ENCODE measurements at places on chromosomes 2 and 18.

GRCh38 chr2:36407413-36407812 is 51.8 kb downstream of the CRIM1 start:
- no peaks in the 10 kb centered on the region for H3K27me3 ChIP-seq
- peak overlapping the region; percentile 68 for H3K27ac ChIP-seq
- no peaks in the 10 kb centered on the region for H3K36me3 ChIP-seq

- H3K4me1 ChIP-seq: no peaks in the 10 kb centered on the region
- no peak overlapping the region for H3K4me3 ChIP-seq
- H3K27me3 ChIP-seq: no peaks in the 10 kb centered on the region
- no peak overlapping the region for H3K27ac ChIP-seq
These were observed 18.9 kb upstream of the TMEM163 start for GRCh38 chr2:134737671-134738070.

DNA sequence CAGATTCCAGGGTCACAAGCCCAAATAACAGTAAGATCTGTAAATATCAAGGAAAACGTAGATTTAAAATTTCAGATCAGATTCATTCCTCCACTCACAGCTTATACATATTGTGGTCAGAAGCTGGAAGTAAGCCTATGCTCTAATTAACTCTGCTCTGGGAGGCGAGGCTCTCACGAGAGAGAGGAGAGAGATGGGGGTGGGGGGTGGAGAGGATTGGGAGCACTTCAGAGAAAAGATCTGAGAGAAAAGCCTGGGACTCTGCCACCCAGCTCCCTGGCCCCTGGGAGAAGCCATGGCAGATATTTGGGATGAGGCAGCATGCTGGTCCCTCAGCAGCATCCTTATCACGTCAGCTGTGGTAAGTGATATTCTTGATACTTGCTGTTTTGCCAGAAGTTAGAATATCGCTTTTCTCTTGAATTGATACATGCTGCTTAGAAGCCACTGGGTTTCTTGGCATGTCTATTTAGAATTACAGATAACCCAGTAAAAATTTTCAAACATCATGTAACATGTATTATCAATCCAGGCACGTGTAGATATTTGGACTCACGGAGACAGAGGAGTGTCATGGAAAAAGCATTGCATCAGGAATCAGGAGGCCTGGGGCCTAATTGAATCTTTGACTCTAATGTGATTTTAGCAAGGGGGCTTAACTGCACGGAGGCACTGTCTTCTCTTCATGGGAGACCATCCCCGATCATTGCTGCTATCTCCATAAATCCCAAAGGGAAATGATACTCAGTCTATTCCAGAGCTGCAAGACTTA is 265.4 kb downstream of the HRH4 start:
- H3K4me1 ChIP-seq: no peaks in the 10 kb centered on the region
- DNase-seq: no peak
- no peak overlapping the region for H3K27ac ChIP-seq

GRCh38 chr2:238370823-238371372 is 50.6 kb downstream of the TRAF3IP1 start:
- no peaks in the 10 kb centered on the region for H3K36me3 ChIP-seq
- no peak overlapping the region for H3K27ac ChIP-seq
- DNase-seq: peak; percentile 58

- H3K4me1 ChIP-seq: no peaks in the 10 kb centered on the region
- H3K4me3 ChIP-seq: no peak overlapping the region
- H3K36me3 ChIP-seq: no peaks in the 10 kb centered on the region
- H3K27ac ChIP-seq: no peak overlapping the region
- DNase-seq: no peak
These were observed 229.3 kb upstream of the PXDN start for GRCh38 chr2:1973636-1974035.

- no peaks in the 10 kb centered on the region for H3K4me1 ChIP-seq
- no peaks in the 10 kb centered on the region for H3K36me3 ChIP-seq
- no peak overlapping the region for H3K4me3 ChIP-seq
- no peaks in the 10 kb centered on the region for H3K27me3 ChIP-seq
- H3K27ac ChIP-seq: no peak overlapping the region
- DNase-seq: no peak
These were observed 615.5 kb upstream of the KLHL29 start for GRCh38 chr2:22769497-22769896.

GRCh38 chr18:57843386-57843785 is 40.3 kb upstream of the ATP8B1 start:
- no peak overlapping the region for H3K27ac ChIP-seq
- H3K4me1 ChIP-seq: peaks cover 5% of the 10 kb centered on the region
- DNase-seq: no peak
- no peaks in the 10 kb centered on the region for H3K27me3 ChIP-seq
- H3K4me3 ChIP-seq: no peak overlapping the region

- DNase-seq: no peak
- no peak overlapping the region for H3K27ac ChIP-seq
- H3K27me3 ChIP-seq: no peaks in the 10 kb centered on the region
- H3K4me3 ChIP-seq: no peak overlapping the region
- H3K36me3 ChIP-seq: peaks cover 5% of the 10 kb centered on the region
These were observed 22.9 kb downstream of the SERPINB8 start for GRCh38 chr18:63992751-63993150.

- no peaks in the 10 kb centered on the region for H3K27me3 ChIP-seq
- H3K4me3 ChIP-seq: no peak overlapping the region
- DNase-seq: no peak
- no peaks in the 10 kb centered on the region for H3K36me3 ChIP-seq
- no peak overlapping the region for H3K27ac ChIP-seq
- peaks cover 13% of the 10 kb centered on the region for H3K4me1 ChIP-seq
These were observed 30.9 kb upstream of the DNMT3A start for GRCh38 chr2:25372405-25373268.

DNA sequence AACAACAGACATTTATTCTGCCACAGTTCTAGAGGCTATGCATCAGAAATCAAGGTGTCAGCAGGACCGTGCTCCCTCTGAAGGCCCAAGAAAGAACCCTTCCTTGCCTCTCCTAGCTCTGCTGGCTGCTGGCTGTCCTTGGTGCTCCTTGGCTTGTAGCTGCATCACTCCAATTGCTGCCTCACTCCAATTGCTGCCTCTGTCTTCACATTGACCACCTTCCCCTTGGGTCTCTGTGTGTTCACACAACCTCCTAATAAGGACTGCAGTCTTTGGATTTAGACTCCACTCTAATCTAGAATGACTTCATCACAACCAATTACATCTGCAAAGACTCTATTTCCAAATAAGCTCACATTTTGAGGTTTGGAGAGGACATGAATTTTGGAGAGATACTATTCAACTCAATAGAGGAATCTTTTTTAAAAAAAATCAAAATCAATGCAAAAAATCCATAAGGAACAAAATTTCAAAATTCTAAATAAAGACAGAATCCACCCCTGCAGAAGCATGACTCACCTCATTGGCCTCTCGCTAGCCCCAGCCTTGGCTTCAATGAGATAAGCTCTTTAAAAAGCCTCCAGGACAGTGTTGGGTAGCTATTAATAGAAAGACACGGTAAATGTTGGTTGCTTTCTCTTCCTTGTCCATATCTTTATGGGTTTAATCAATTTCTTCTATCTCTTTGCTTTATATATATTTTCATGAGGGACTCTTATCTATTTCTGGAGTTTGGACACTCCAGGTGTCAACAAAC is 267.6 kb upstream of the MGAT5 start:
- no peak overlapping the region for H3K27ac ChIP-seq
- H3K27me3 ChIP-seq: no peaks in the 10 kb centered on the region
- no peaks in the 10 kb centered on the region for H3K36me3 ChIP-seq
- H3K4me1 ChIP-seq: peaks cover 17% of the 10 kb centered on the region

DNA sequence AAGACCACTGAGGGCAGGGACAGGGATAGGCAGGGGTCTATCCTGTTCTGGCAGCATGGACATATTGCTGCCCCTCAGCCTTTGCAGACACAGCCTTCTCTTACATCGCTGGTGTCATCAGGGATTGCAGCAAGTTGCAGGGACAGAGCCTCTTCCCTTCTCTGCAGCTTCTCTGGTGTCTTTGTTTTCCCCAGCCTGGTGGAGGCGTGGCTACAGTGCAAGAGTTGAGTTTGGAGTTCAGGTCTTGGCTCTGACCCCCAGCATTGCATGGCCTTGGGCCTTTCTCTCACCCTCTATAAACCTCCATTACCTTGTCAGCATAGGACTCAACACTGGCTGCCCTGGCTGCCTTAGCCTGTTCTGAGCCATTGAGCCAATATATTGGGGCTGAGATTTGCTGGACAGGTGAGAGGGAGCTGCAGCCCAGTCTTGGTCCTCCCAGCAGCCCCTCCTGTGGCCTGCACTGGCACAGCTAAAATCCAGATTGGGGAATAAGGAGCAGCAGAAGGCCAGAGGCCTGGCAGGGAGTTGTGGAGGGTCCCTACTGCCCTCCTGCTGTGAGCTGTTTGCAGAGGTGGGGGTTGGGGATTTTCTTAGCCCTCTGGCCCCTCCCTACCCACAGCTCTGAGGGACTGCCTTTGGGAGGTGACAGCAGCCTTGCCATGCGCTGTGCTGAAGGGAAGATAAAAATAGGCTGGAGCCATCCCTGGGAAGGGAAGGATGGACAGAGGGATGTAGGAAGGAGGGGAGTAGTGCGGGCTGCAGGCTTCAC is 22.8 kb downstream of the EHD3 start:
- H3K36me3 ChIP-seq: peaks cover 24% of the 10 kb centered on the region
- no peak overlapping the region for H3K4me3 ChIP-seq
- no peaks in the 10 kb centered on the region for H3K27me3 ChIP-seq
- no peak for DNase-seq

- no peaks in the 10 kb centered on the region for H3K4me1 ChIP-seq
- H3K27ac ChIP-seq: no peak overlapping the region
- H3K4me3 ChIP-seq: no peak overlapping the region
- no peak for DNase-seq
- peaks cover 2% of the 10 kb centered on the region for H3K27me3 ChIP-seq
These were observed 98.2 kb downstream of the DPP4 start for GRCh38 chr2:161975813-161976160.

- H3K4me3 ChIP-seq: no peak overlapping the region
- H3K27ac ChIP-seq: peak overlapping the region; percentile 60
- DNase-seq: no peak
- H3K36me3 ChIP-seq: no peaks in the 10 kb centered on the region
- H3K27me3 ChIP-seq: no peaks in the 10 kb centered on the region
These were observed 65.1 kb upstream of the FOSL2 start for GRCh38 chr2:28327581-28327955.

DNA sequence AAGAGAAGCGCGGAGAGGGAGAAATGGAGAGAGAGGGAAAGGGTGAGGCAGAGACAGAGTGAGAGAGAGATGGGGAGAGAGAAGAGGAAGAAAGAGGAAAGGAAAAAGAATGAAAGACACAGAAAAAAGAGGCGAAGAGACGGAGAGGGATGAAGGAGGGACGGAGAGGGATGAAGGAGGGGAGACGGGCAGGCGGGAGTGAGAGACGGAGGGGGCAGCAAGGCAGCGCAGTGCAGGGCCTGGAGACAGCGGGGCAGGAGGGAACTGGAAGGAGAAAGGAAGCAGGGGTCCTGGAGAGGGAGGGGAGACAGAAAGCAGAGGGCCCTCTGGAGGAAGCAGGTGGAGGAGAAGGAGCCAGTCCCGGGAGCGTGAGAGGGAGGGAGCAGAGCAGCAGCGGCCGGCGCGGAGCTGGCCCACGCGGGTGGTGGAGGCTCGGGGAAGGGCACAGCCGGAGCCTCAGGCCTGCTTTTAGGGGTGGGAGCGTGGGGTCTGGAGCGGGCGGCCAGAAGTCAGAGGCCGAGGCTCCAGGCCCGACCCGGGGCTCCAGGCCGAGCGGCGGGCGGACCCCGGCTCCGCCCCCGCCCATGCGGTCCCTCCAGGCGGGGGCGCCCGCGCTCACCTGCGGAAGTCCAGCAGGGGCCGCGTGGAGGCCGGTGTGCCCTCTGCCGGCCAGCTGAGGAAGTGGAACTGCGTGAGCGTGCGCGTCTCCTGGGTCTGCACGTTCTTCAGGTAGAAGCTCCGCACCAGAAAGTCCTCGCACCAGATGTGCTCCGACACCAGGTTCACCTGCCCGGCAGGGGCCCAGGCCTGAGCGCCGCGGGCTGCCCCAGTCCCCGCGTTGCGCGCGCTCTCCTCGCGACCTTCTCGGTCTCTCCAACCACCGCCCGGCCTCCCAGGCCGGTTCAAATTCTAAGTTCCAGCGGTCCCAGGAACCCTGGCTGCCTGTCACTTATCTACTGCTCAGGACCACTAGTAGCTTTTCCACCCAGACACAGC is 14.5 kb downstream of the PTPRN start:
- peak; percentile 87 for DNase-seq
- H3K4me3 ChIP-seq: peak overlapping the region; percentile 55
- no peaks in the 10 kb centered on the region for H3K36me3 ChIP-seq
- H3K4me1 ChIP-seq: no peaks in the 10 kb centered on the region
- H3K27me3 ChIP-seq: peaks cover 12% of the 10 kb centered on the region
- H3K27ac ChIP-seq: peak overlapping the region; percentile 78

DNA sequence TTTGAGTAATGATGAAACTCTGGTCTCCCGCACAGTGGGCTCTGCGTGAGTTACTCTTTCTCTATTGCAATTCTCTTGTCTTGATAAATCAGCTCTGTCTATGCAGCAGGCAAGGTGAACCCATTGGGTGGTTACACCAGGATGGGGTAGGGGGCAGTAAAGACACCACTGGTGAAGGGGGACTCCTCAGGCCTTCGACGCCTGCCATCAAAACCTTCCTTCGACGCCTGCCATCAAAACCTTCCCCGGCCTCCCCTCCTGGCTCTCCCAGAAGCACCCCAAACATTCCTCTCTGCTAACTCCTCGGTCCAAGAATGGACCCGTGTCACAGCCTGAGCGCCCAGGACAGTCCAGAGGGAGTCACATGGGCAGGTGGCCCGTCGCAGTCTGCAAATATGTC is 4.8 kb upstream of the STARD7 start:
- no peak overlapping the region for H3K4me3 ChIP-seq
- no peaks in the 10 kb centered on the region for H3K27me3 ChIP-seq
- DNase-seq: no peak
- H3K4me1 ChIP-seq: no peaks in the 10 kb centered on the region

DNA sequence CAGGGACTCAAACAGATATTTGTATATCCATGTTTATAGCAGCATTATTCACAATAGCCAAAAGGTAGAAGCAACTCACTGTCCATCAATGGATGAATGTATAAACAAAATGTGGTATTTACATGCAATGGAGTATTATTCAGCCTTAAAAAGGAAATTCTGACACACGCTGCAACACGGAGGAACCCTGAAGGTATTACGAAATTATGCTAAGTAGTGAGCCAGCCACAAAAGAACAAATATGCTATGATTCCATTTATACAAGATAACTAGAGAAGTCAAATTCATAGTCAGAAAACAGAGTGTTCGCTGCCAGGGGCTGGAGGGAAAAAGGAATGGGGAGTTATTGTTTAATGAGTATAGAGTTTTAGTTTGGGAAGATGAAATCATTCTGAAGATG is 61.0 kb upstream of the CDKL4 start:
- no peaks in the 10 kb centered on the region for H3K4me1 ChIP-seq
- peaks cover 3% of the 10 kb centered on the region for H3K36me3 ChIP-seq
- H3K27ac ChIP-seq: no peak overlapping the region
- H3K27me3 ChIP-seq: no peaks in the 10 kb centered on the region
- DNase-seq: no peak
- no peak overlapping the region for H3K4me3 ChIP-seq

DNA sequence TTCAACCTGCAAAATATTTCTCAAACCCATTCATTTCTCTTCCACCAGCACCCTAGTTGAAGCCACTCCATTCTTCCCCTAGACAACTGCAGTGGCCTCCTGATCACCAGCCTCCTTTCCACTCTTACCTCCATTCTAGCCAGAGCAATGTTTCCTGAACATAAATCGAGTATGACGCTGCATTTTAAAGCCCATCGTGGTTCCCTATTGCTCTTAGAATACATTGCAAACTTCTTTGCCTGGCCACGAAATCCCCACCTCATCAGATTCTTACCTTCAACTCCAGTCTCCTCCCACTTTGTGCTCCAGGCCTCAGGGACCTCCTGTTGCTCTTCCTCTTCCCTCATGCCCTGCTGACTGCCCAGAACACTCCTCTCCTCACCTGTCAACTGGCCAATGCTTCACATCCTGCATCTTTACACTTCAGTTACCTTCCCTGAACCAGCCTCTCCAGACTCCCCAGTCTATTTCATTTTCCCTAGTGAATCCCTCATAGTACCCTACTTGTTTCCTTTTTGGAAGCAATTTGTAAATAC is 176.5 kb upstream of the CTAGE1 start:
- H3K4me1 ChIP-seq: no peaks in the 10 kb centered on the region
- no peak overlapping the region for H3K27ac ChIP-seq
- no peaks in the 10 kb centered on the region for H3K27me3 ChIP-seq
- H3K36me3 ChIP-seq: no peaks in the 10 kb centered on the region

Measured in tibial artery (tissue), 4 donors.